ENCODE measurements at places on chromosomes 3 and 15. TPM values are rescaled to one million over a fixed set of nuclear protein-coding genes. Genes with fewer than 3 reads are reported as not detected.

DNA sequence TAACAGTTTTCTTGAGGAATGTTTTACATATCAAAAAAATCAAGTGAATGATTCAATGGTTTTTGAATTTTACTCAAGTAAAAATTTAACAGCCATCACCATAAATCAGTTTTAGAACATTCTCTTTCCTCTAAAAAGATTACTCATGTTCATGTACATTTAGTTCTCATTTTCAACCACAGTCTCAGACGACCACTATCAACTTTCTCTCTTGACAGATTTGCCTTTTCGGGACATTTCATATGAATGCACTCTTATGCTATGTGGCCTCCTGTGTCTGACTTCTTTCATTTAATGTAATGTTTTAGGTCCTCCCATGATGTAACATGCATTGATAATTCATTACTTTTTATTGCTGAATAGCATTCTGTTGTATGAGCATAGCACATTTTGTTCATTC lies 309.3 kb upstream of the PLSCR5 start:
- no peak overlapping the region for H3K4me3 ChIP-seq
- peaks cover 5% of the 10 kb centered on the region for H3K4me1 ChIP-seq
- H3K36me3 ChIP-seq, result no peaks in the 10 kb centered on the region
- no peaks in the 10 kb centered on the region for H3K27me3 ChIP-seq
- H3K27ac ChIP-seq, result no peak overlapping the region

- no peaks in the 10 kb centered on the region for H3K27me3 ChIP-seq
- H3K4me3 ChIP-seq, result no peak overlapping the region
- DNase-seq, result no peak
- peaks cover 25% of the 10 kb centered on the region for H3K4me1 ChIP-seq
- peaks cover 32% of the 10 kb centered on the region for H3K36me3 ChIP-seq
These were observed 94.4 kb downstream of the DNASE1L3 start for GRCh38 chr3:58116161-58116955.

- DNase-seq, result no peak
- no peak overlapping the region for H3K27ac ChIP-seq
- peaks cover 3% of the 10 kb centered on the region for H3K4me1 ChIP-seq
- H3K27me3 ChIP-seq, result no peaks in the 10 kb centered on the region
- H3K36me3 ChIP-seq, result no peaks in the 10 kb centered on the region
These were observed 9.4 kb upstream of the MB21D2 start for GRCh38 chr3:192927016-192927415.

DNA sequence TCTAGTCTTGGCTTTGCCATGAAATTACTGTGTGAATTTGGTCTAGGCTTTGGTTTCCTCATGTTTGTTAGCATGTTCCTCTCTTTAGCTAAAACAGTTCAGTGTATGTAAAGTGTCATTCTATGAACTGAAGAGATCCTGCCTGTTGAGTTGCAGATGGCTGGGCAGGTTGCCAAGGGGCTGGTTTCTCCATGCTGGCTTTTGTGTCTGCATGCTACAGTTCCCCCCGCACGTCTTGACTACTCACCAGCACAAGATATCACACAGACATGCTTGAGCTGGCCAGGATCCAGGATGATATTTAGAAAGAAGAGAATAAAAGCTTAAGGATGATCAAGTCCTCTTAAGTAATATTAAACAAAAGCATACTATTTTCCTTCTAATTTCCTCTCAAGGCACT lies 90.2 kb downstream of the CERS3 start:
- no peak overlapping the region for H3K4me3 ChIP-seq
- no peaks in the 10 kb centered on the region for H3K36me3 ChIP-seq
- H3K27me3 ChIP-seq, result no peaks in the 10 kb centered on the region
- DNase-seq, result no peak

Gene BOC
- 11.3 TPM for total RNA-seq

- H3K4me3 ChIP-seq, result no peak overlapping the region
- H3K27ac ChIP-seq, result peak overlapping the region; percentile 83
- H3K4me1 ChIP-seq, result peaks cover 28% of the 10 kb centered on the region
These were observed 281.4 kb downstream of the ADAMTS17 start for GRCh38 chr15:100060276-100060926.

Gene SLC22A14
- 0.62 TPM for total RNA-seq

Gene CCDC54
- total RNA-seq, result not detected

- no peak within 1 kb of the TSS for H3K4me3 ChIP-seq
- H3K4me1 ChIP-seq, result no peaks in the 10 kb centered on the region
- no peak within 1 kb of the TSS for H3K27ac ChIP-seq
- no peaks in the 10 kb centered on the region for H3K27me3 ChIP-seq
- H3K36me3 ChIP-seq, result no peaks in the 10 kb centered on the region
These were observed at the start of gene AGBL1 for GRCh38 chr15:86079508-86080266. Gene AGBL1, plus strand, starts transcription at chr15:86079871.

DNA sequence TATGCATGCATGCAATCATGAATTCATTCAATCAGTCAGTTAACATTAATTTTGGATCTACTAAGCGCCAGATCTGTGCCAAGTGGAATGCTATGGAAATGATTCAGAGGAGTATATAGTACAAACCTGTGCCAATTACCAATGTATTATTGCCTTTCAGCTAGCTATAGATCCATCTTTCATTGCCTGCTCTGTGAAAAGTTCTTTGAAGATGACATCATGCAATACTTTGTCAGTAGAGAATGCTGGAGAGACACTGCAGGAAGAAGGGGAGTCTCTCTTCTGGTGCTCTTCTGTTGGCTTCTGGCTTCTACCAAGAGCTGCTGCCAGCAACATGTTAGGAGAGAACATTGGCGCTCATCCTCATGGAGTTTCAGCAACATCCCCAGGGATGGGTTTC lies 81.0 kb upstream of the LMCD1 start:
- DNase-seq, result no peak
- H3K4me3 ChIP-seq, result no peak overlapping the region
- H3K27ac ChIP-seq, result no peak overlapping the region
- H3K36me3 ChIP-seq, result peaks cover 4% of the 10 kb centered on the region

Gene GRAMD1C
- 2.3 TPM for total RNA-seq

- no peak overlapping the region for H3K4me3 ChIP-seq
- H3K27ac ChIP-seq, result peak overlapping the region; percentile 97
- H3K27me3 ChIP-seq, result no peaks in the 10 kb centered on the region
- DNase-seq, result no peak
- H3K4me1 ChIP-seq, result peaks cover 60% of the 10 kb centered on the region
- H3K36me3 ChIP-seq, result no peaks in the 10 kb centered on the region
These were observed 31.8 kb downstream of the CCNL1 start for GRCh38 chr3:157127831-157128767.
